HTR-8/SVneo (cell line): ENCODE measurements at places on chromosomes 12 and 14.

- DNase-seq = no peak
Observed at GRCh38 chr12:112386726-112387125, 4.5 kb upstream of the HECTD4 start.

DNA sequence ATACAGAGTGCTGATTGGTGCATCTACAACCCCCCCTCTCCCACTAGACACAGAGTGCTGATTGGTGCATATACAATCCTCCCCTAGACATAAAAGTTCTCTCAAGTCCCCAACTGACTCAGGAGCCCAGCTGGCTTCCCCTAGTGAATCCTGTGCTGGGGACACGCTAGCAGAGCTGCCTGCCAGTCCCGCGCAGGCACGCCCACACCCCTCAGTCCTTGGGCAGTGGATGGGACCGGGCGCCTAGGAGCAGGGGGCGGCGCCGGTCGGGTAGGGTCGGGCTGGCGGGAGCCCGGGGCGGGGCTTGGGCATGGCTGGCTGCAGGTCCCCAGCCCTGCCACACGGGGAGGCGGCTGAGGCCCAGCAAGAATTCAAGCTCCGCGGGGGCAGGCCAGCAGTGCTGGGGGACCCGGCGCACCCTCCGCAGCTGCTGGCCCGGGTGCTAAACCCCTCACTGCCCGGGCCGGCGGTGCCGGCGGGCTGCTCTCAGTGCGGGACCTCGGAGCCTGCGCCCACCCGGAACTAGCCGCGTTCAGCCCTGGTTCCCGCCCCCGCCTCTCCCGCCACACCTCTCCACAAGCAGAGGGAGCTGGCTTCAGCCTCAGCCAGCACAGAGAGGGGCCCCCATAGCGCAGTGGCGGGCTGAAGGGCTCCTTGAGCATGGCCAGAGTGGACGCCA lies 64.3 kb upstream of the DDHD1 start:
- DNase-seq = peak; percentile 79

DNA sequence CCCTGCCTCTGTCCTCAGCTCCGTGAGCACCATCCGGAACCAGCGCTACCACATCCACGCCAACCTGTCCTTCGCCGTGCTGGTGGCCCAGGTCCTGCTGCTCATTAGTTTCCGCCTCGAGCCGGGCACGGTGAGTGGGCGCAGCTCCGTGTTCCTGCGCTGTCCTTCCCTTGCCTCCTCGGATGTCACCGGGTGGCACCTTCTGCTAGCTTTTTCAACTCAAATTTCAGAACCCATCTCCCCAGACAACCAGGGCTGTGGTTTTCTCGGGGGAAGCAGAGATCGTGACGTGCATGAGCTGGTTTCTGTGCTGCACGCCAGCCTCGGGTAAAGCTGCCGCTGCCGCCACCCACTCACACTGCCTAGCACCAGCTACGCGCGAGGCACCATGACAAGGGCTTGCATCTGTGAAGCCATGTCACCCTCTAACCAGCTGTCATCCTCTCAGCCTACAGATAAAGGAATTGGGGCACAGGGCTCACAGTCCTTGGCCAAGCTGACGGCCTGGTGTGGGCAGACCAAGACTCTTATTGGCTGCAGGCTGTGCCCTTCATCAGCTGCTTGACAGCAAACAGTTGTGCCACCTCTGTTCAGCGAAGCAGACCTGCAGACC lies 152.1 kb downstream of the ADGRD1 start:
- DNase-seq = no peak

DNA sequence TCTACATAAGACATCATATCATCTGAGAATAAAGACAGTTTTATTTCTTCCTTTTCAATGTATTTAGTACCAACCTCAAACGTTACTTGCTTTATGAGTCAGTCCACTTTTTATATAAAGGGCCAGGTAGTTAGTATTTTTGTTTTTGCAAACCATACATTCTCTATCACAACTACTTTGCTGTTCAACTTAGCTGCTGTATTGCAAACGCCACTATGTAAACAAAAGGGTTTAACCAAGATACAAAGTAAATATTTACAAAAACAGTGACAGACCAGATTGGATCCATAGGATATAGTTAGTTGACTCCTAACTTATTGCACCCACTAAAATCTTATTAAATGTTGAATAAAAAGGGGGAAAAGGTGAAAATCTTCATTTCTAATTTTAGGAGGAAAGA lies 87.7 kb upstream of the FOXG1 start:
- DNase-seq = no peak

DNA sequence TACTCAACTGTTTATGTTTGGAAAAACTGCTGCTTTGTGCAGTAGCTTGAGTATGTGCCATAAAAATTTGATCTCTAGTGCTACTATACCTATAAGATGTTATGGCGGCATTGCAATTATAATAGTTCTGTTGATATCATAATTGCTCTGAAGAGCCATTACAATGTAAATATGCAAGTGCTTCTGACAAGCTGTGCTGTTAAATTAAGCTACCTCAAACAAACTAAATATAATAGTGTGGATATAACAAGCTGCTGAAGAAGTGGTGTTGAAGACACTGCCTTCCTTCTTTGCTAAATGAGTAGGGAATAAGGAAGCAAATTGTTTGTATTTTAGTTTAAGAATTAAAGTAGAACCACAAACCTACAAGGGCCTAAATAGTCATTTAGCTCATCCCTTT lies 301.0 kb upstream of the MIS18BP1 start:
- DNase-seq = no peak
